ENCODE measurements at places on chromosomes 4 and X. TPM values are rescaled to one million over a fixed set of nuclear protein-coding genes. Genes with fewer than 3 reads are reported as not detected.

Gene GASK1B
- 81.7 TPM for total RNA-seq

Gene ARHGAP6
- 4.4 TPM for total RNA-seq

Gene DIPK2B
- total RNA-seq = under 0.01 TPM

Gene MAGEA2B
- not detected for total RNA-seq

Gene TAF7L
- 0.38 TPM for total RNA-seq

Gene MAGEA10
- not detected for total RNA-seq

Gene KCTD8
- 0.77 TPM for total RNA-seq

Gene MUC7
- total RNA-seq = not detected

Gene FAM236A
- total RNA-seq = not detected

Gene AMBN
- total RNA-seq = not detected

Data from regular cardiac myocyte (primary cell).